ENCODE measurements at places on chromosomes 16 and 17. TPM values are rescaled to one million over a fixed set of nuclear protein-coding genes. Genes with fewer than 3 reads are reported as not detected.
A peak's percentile ranks its signal among the peaks of the same experiment; 100 is the strongest.

Gene KRTAP1-3
- total RNA-seq: not detected

DNA sequence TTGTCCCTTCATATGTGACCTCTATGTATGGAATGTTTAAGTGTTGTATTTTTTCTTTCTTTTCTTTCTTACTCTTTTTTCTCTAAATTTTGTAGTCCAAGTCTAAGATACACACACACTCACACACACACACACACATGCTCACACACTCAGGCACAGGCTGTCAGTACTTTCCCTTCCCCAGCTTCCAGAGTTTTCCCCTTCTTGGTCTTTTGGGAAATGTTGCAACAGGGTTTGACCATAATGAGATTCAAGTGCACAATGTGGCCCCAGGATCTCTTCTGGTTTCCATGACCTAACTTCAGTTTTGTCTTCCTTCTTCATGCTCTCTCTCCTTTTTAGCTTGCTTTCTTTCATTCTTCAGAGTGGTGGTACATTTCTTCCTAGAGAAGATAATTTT, 289.8 kb upstream of the FOXF1 start:
- H3K4me3 ChIP-seq: no peak overlapping the region
- peaks cover 19% of the 10 kb centered on the region for H3K27me3 ChIP-seq
- no peak overlapping the region for H3K27ac ChIP-seq
- peaks cover 20% of the 10 kb centered on the region for H3K4me1 ChIP-seq
- H3K36me3 ChIP-seq: no peaks in the 10 kb centered on the region
- no peak for DNase-seq

- no peak overlapping the region for H3K4me3 ChIP-seq
- peaks cover 4% of the 10 kb centered on the region for H3K36me3 ChIP-seq
- peaks cover 3% of the 10 kb centered on the region for H3K4me1 ChIP-seq
- H3K27me3 ChIP-seq: peaks cover 6% of the 10 kb centered on the region
- DNase-seq: no peak
Observed at GRCh38 chr17:44995436-44996001, 27.4 kb upstream of the C1QL1 start.

DNA sequence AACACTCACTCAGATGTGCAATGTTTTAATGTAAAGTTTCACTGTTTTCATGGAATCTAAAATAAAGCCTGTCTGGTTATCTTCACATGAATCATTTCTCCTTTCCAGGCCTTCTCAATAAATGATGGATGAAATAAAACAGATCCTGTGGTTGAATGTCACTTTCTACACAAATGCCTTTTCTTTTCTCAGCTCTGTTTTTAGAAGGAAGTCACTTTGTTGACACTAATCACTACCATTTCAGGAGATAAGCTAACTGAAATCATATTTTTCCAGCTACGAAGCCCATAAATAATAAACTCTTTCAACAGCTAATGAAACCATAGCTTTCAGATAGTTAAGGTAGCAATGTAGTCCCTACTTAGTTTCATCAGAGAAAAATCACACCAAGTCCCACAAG, 17.9 kb downstream of the NME2 start:
- peaks cover 18% of the 10 kb centered on the region for H3K4me1 ChIP-seq
- peaks cover 17% of the 10 kb centered on the region for H3K36me3 ChIP-seq
- no peak for DNase-seq
- no peak overlapping the region for H3K27ac ChIP-seq
- H3K27me3 ChIP-seq: no peaks in the 10 kb centered on the region

- H3K4me3 ChIP-seq: no peak overlapping the region
- no peak overlapping the region for H3K27ac ChIP-seq
- H3K36me3 ChIP-seq: no peaks in the 10 kb centered on the region
- DNase-seq: no peak
Observed at GRCh38 chr17:74296548-74296936, 22.5 kb downstream of the DNAI2 start.

Gene GPRC5B
- 2.1 TPM for total RNA-seq

DNA sequence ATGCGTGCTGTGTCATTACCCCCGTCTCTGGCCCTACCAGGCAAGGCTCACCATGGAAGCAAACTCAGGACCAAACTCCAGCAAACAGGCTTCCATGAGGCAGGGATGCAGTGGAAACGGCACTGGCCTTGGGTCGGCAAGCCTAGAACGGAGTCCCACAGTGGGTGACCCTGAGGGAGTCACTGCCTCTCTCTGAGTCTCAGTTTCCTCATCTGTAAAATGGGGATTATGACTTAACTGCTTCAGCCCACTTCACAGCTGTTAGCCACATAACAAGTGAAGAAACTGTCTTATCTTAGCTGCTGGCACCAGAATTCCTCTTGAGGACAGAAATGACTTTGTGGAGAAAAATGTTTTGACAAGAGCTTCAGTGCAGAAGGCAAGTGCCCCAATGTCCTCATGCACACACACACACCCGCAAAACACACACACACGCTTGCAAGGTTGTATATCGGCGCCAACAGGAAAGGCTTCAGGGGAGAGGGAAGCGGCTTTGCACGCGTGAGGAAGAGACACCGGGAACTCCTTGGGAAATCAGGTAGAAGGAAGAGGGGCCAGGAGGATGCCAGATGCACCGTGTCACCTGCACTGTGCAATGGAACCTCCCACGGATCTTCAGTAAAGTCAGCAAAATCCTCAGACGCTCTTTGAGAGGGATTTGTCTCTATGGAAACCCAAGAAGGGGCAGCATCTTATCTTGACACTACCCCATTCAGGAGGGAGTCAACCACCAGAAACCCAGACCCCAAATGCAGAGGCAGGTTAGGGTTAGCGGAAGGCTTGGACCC, 53.7 kb downstream of the GSG1L start:
- H3K4me1 ChIP-seq: peaks cover 10% of the 10 kb centered on the region
- no peak for DNase-seq
- no peak overlapping the region for H3K27ac ChIP-seq
- H3K4me3 ChIP-seq: no peak overlapping the region

Gene TP53TG3F
- total RNA-seq: not detected

DNA sequence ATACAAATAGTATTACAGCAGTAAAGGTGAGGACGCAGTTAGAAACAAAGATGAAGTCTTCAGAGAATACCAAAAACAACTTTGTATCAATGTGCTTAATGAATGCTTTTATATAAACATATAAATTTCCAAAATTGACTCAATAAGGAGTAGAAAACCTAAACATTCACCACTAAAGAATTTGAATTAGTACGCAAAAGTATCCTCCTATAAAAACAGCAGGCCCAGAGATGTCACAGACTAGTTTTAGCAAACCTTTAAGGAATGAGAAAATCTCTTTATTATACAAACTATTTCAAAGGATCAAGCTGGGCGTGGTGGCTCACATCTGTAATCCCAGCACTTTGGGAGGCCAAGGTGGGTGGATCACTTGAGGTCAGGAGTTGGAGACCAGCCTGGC, 86.2 kb downstream of the OR1D5 start:
- DNase-seq: no peak
- H3K36me3 ChIP-seq: peaks cover 3% of the 10 kb centered on the region
- no peaks in the 10 kb centered on the region for H3K27me3 ChIP-seq
- peaks cover 3% of the 10 kb centered on the region for H3K4me1 ChIP-seq
- no peak overlapping the region for H3K27ac ChIP-seq

GRCh38 chr16:700684-701584, 4.7 kb downstream of the FBXL16 start:
- no peak overlapping the region for H3K27ac ChIP-seq
- DNase-seq: no peak
- H3K27me3 ChIP-seq: peaks cover 25% of the 10 kb centered on the region
- H3K4me3 ChIP-seq: no peak overlapping the region
- H3K4me1 ChIP-seq: no peaks in the 10 kb centered on the region

DNA sequence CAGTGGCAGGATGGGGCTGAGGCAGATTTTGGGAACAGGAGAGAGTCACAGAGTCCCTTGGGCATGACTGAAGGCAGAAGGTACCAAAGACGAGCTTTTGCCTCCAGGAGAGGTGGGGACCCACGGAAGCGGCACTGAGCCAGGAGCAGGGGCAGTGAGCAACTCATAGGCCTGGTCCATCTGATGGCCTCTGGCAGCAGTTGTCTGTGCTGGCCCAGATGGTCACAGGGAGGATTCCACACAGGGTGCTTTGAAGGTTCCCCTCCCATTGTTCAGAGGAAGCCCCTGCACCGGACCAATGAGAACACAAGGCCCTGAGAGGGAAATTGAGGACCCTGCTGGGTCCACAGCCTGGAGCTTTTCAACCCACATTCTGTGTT, 360.3 kb upstream of the TNRC6C start:
- no peak for DNase-seq
- H3K27ac ChIP-seq: no peak overlapping the region
- H3K4me3 ChIP-seq: no peak overlapping the region
- H3K27me3 ChIP-seq: peaks cover 7% of the 10 kb centered on the region

DNA sequence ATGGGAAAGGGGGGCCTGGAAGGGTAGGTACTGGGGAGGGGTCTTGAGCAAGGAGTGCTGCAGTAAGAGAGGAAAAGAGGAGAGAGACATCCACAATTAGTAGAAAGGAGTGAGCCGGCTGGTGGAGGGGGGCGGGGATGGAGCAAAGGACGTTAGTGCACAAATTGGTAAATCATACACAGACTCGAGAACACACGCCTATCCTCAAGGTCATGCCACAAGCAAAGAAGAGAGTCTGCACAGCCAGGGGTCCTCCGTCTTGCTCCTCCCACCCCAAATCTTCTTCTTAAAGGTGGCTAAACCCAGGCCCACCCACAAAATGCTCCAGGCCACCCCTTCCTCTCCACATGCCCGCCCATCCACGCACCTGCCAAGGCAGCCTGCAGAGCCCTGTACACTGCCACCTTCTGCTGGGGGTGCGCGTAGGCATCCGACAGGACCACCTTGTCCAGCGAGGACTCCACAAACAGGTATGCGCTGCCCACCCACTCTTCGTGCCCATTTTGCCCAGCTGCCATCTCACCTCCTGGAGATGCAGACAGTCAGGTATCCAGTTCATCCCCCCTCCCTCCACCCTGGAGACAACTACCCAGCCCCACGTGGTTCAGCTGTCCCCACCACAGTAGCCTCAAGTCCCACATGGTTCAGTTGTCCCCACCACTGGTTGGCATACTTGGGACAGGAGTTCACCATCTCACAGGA, 3.4 kb downstream of the TRADD start:
- H3K4me3 ChIP-seq: no peak overlapping the region
- peaks cover 21% of the 10 kb centered on the region for H3K4me1 ChIP-seq
- peaks cover 12% of the 10 kb centered on the region for H3K27me3 ChIP-seq
- DNase-seq: no peak
- H3K36me3 ChIP-seq: no peaks in the 10 kb centered on the region

Gene KRTAP1-1
- total RNA-seq: not detected

GRCh38 chr16:68062910-68063393, 22.2 kb upstream of the NFATC3 start:
- H3K4me3 ChIP-seq: no peak overlapping the region
- no peak overlapping the region for H3K27ac ChIP-seq
- H3K4me1 ChIP-seq: peaks cover 33% of the 10 kb centered on the region
- peaks cover 9% of the 10 kb centered on the region for H3K36me3 ChIP-seq
- DNase-seq: peak; percentile 17

DNA sequence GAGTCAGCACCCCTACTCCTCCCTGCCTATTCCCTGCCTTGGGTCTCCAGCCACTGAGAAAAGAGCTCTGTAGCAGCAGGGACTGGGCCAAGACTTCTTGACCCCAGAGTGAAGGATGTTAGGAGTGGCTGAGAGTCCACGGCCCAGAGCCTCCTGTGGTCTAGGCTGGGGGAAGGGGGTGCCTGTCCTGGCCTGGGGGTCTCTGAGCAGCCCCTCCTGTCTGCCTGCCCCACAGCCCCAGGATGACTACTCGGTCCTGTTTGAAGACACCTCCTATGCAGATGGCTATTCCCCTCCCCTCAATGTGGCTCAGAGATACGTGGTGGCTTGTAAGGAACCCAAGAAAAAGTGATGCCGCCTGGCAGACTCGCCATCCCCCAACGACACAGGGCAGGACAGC, 5.5 kb downstream of the SULT1A2 start:
- H3K27ac ChIP-seq: no peak overlapping the region
- H3K36me3 ChIP-seq: peaks cover 23% of the 10 kb centered on the region

GRCh38 chr16:14958970-14959369, 15.9 kb upstream of the PDXDC1 start:
- H3K36me3 ChIP-seq: peaks cover 6% of the 10 kb centered on the region
- H3K27ac ChIP-seq: no peak overlapping the region
- H3K4me1 ChIP-seq: no peaks in the 10 kb centered on the region
- H3K27me3 ChIP-seq: peaks cover 4% of the 10 kb centered on the region
- no peak overlapping the region for H3K4me3 ChIP-seq
- no peak for DNase-seq

DNA sequence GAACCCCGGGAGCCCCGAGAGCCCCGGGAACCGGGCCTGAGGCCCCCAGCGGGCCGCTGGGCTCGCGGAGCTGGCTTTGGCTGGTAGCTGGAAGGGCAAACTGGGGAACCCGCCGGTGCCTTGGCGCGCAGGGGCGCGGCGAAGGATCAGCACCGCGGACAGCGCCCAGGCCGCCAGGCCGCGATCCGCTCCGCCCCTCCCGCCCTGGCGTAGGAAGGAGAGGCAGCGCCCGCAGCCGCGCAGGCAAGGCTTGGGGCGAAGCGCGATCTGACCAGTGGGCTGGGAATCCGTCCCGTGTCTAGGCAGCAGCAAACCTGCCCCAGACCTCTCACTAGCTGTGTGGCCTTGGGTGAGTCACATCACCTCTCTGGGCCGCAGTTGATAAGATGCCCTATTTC, 331 bp upstream of the CCDC92B start:
- H3K27me3 ChIP-seq: peaks cover 35% of the 10 kb centered on the region
- no peaks in the 10 kb centered on the region for H3K4me1 ChIP-seq
- H3K4me3 ChIP-seq: no peak overlapping the region
- no peak overlapping the region for H3K27ac ChIP-seq
- DNase-seq: no peak

GRCh38 chr17:43661699-43662412, at the start of gene MEOX1:
TSS of gene MEOX1 (minus strand) at chr17:43661922. CDS start at chr17:43661534, 388 bp downstream.
- no peak for DNase-seq
- H3K4me3 ChIP-seq: peak within 1 kb of the TSS; percentile 52
- peaks cover 20% of the 10 kb centered on the region for H3K4me1 ChIP-seq
- no peaks in the 10 kb centered on the region for H3K27me3 ChIP-seq
- H3K36me3 ChIP-seq: no peaks in the 10 kb centered on the region
- peak within 1 kb of the TSS; percentile 64 for H3K27ac ChIP-seq

- no peak for DNase-seq
- H3K36me3 ChIP-seq: peaks cover 2% of the 10 kb centered on the region
- H3K27ac ChIP-seq: no peak overlapping the region
- peaks cover 64% of the 10 kb centered on the region for H3K27me3 ChIP-seq
Observed at GRCh38 chr17:49992933-49993422, 2.0 kb downstream of the DLX3 start.

Gene ZPBP2
- total RNA-seq: not detected

Gene ZNF205
- total RNA-seq: 13.2 TPM

- H3K36me3 ChIP-seq: no peaks in the 10 kb centered on the region
- DNase-seq: no peak
- H3K27ac ChIP-seq: peak overlapping the region; percentile 68
- H3K27me3 ChIP-seq: no peaks in the 10 kb centered on the region
Observed at GRCh38 chr17:5467416-5467815, 1.4 kb downstream of the DHX33 start.

Gene CHD9NB
- 1.5 TPM for total RNA-seq

Gene C16orf74
- total RNA-seq: 0.82 TPM

GRCh38 chr17:68455901-68456338, 1.4 kb downstream of the WIPI1 start:
- no peak for DNase-seq
- H3K36me3 ChIP-seq: peaks cover 8% of the 10 kb centered on the region
- peaks cover 48% of the 10 kb centered on the region for H3K4me1 ChIP-seq
- peak overlapping the region; percentile 99 for H3K4me3 ChIP-seq

GRCh38 chr16:57941016-57941664, 29.8 kb downstream of the CNGB1 start:
- H3K4me1 ChIP-seq: no peaks in the 10 kb centered on the region
- H3K36me3 ChIP-seq: no peaks in the 10 kb centered on the region
- no peak for DNase-seq
- no peak overlapping the region for H3K27ac ChIP-seq
